Activated naive CD8-positive, alpha-beta T cell treated with anti-CD3 and anti-CD28 coated beads, Interleukin-2, amount 50 U/mL, for 16 hours (primary cell): ENCODE measurements at places on chromosomes 1 and 21.

DNA sequence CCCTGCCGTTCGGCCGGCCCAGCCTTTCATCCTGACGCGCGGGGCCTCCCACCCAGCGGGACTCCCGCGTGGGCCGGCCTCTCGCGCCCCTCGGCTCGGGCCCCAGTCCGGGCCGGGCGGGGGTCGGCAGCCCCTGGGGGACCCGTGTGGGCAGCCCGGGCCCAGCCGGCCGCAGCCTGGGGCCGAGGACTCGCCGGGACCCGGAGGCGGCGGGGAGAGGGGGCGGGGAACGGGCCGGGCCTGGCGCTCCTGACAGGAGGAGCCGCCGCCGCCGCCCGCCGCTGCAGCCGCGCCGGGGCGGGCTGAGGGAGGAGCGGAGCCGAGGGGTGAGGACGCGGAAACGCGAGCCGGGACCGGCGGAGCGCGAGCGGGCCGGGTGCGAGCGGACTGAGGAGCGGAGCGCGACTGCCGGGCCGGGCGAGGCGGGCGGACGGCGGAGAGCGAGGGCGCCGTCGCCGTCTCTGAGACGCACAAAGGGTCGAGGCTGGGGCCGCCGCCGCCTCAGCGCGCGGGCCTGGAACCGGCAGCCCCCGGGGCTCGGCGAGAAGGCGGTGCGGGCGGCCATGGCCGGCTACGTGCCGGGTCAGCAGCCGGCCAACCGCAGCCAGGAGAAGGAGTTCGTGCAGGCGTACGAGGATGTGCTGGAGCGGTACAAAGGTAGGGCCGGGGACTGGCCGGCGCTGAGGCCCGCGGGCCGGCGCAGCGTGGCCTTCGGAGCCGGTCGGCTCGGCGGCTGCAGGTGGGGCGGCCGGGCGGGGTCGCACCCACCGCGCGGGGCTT is 79.1 kb downstream of the NDUFS5 start:
- DNase-seq = no peak

- DNase-seq = no peak
These were observed 3.2 kb upstream of the ARTN start for GRCh38 chr1:43930168-43930948.

GRCh38 chr1:227343727-227344551 is 25.6 kb upstream of the CDC42BPA start:
- no peak for DNase-seq

DNA sequence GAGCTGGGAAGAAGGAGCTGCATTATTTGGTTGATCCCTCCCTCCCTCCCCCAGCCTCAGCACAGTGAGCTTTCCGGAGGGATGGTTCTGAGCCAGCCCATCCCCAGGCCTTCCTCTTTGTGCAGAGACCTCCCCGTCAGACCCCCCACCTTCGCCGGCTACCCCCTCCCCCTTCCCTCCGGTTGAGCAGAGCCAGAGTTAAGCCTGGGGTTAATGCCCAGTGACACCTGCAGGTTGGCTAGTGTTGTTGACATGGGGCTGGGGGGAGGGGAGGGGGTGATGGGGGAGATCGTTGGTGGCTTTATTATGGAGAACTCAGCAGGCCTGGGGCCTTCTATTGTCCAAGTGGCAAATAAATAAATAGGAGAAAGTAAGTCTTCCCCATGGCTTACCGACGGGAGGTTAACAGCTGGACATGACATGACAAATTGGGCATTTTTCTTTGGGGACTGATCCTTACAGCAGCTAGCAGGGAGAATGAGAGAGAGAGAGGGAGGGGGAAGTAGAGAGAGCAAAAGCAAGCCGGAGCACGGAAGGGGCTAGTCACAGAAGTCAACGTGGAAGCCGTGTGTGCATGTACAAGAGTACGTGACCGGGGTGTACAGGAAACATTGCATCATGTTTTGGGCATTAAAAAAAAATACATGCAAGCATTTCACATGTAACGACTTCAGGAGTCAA is 131.1 kb downstream of the TMEM53 start:
- DNase-seq = no peak

GRCh38 chr1:230807561-230808280 is 60.5 kb downstream of the CAPN9 start:
- DNase-seq = no peak

GRCh38 chr1:18511149-18511873 is 30.6 kb downstream of the KLHDC7A start:
- DNase-seq = no peak

- no peak for DNase-seq
These were observed 33.4 kb downstream of the INKA2 start for GRCh38 chr1:111705841-111706240.

- DNase-seq = no peak
These were observed 322.1 kb upstream of the TMPRSS15 start for GRCh38 chr21:18725653-18726052.

DNA sequence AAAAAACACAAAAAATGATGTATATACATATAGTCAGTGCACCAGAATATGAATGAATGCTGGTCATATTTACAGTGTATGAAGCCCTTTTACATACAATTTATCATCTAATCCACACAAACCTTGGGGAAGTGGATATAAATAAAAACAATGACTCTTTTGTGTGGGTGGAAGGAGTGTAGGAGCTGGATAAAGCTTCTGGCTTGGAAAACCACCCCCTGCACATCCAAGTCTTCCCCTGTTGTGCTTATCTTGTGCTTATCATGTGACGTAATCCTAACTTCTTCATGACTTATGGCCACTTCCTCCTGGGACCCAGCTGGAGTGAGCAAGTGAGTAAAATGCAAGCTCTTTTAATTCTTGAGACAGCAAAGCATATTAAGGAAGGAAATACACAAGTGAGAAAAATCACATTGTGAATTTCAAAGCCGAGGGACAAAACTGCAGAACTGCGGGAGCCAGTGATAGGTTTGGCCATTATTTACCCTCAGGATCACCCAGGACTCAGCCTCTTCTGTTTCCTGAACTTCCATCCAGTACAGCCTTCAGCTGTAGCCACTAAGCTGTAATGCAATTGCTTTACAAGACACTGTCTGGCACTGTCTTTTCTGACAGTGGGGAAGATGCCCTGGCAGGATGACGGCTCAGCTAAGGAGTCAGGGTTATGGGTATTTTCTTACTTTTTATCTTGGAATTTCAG is 104.0 kb upstream of the PPM1J start:
- no peak for DNase-seq

DNA sequence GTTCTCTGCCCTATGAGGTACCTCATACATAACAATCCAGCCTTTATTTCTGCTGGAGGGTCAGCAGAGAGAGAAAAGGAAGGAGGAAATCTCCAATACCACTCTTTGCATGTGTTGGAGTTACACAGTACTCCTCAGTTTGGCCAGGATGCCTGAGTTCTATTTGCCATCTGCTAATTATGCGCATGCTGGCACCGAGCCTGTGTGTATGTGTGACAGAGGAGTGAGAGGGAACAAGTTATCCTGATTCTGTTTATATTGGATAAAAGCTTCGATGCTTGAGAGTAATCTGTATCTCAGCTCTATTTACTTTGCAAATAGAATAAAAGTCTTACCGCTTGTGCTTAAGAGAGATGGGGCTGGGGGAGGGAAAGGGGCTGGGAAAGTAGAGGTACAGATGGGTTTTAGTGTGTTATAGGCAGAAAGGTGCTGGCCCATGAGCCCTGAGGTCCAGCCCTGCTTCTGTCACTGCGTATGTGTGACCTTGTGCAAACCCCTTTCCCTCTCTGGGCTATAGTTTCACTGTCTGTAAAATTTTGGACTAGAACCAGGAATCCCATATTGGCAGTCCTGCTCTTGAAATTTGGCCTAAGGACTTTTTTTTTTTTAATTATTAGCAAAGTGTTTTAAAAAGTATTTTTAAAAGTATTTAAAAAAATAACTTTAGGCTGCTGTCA is 54.5 kb upstream of the PLXNA2 start:
- DNase-seq = no peak

DNA sequence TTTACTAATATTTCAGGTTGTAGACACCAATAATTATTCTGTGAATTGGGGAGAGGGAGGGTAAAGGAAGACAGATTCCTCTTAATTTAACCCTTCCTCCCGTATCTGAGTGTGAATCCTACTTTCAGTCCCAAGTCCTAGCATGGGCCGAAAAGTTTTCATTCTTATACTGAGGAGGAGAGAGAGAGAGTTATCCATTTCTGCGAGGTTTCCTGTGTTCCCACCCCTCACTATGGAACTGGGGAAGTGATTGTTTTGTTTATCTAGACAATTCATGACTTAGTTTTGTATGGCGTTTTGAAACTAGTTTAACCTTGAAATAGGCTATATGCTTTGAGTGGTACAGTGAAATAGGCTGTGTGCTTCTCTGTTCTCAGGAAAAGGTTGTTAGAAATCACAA is 134.0 kb upstream of the DPYD start:
- DNase-seq = no peak

- DNase-seq = no peak
These were observed 141.2 kb downstream of the TTLL7 start for GRCh38 chr1:83857716-83858115.

- DNase-seq = no peak
These were observed 12.4 kb upstream of the SCAF4 start for GRCh38 chr21:31744182-31744800.

DNA sequence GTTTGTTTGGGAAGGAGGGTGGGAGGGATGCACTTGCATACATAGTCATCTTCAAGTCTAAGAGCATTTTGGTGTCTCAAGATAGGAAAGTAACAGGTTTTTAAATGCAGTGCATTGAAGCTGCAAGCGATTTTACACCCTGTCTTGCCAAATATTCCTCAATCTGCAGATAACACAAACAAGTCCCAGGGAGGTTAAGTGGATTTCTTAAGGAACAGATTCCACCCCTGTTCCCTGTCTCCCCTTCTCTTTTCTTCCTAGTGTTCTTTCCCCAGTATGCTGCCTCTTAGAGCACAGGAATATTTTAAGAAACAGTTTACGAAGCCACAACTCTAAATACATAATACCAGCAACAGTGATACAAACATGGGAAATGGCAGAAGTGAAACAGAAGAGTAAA is 389.9 kb downstream of the PLPP3 start:
- DNase-seq = no peak

DNA sequence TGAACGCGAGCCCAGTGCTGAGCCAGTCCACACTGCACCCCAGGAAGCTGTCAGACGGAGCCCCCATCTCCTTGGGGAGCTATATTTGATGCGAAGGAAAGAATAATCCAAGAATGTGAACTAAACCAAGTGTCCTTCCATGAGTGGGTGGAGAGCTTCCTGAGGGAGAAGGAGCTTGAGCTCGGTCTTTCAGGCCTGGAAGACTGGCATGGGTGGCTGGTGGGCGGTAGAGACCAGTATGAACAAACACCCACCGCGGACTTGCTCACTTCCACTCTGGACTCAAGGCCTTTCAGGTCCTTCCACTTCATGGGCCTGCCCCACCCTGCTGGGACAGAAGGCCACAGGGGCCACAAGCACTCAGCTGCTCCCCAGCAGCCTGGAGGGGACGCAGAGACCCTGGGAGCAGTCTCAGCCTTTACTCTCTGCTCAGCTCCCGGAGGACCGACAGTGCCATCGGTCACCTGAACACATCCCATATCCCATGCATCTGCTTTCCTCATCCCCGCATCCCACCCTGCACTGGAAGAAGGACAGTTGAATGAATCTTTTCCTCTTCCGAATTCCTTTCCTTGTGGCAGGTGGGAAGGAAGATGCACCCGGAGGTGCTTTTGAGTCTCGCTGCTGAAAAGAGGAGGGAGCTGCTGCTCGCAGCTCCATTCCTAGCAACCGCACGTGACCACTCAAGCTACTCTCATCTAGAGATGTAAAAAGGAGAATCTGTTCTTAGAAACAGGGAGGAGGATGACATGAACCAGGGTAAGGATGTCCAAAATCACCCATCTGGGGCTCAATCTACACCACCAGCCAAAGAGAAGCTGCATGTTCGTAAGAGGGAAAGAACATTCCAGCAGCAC is 92.3 kb downstream of the PGBD5 start:
- no peak for DNase-seq

DNA sequence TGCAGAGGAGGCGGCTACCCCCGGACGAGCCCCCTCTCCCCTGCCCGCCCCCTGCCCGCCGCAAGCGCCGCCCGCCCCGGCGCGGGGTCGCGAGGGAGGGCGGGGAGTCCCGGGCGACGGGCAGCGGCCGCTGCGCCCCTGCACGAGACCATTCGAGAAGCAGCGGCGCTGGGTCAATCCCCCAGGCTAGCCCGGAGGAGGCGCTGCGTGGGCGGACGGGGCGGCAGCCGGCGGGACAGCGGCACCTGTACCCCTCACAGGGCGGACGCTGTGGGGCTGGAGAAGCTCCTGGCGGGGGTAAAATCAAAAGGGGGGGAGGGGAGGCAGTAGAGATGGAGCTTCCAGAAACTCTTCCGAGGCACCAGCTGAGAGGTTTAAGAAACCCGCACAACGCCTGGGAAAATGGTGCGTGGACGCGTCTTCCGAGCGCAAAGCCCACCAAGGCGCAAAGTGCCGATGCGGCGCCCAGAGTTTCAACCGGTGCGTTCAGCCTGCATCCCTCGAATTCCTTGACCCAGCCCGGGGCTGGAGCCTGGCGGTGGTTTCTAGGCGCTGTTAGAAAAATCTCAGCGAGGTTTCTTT is at the start of gene PLPPR5:
TSS of gene PLPPR5 (minus strand) at position 1 of the 582 bp plus-strand sequence. CDS start 190 bp downstream, outside the sequence.
- DNase-seq = no peak

- no peak for DNase-seq
These were observed 18.7 kb upstream of the RAP1A start for GRCh38 chr1:111600886-111601386.

DNA sequence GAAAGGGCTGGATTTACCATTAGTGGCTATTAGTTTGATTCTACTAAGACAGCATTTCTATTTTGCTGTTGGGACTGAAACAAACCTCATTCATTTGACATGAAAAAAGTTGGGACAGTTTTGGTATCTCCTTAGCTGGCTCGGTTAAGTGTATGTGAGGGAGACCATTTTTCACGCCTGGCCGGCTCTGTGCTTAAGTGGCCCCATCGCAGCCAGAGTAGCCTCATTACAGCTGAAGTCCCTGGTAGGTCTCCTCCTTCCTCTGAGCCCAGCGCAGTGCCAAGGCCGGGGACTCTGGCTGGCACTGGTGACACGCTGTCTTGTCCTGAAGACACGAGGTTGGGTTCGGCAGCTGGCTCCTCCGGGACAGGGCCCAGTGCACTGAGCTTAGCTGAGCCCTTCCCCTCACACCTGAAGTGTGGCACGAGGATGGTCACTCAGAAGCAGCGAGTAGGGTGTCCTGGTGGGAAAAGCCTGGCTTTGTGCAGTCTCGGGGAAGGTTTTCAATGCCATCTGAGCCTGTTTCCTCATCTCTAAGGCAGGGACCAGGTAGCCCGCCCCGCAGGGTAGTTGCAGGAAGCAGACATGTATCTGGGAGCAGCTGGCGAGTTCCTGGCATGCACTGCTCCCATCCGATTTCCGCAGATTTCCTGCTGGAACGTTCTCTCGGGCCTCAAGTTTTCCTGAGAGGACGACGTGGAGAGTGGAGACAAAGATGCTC is 196.5 kb downstream of the DYRK1A start:
- no peak for DNase-seq

GRCh38 chr1:59427155-59427554 is 130.3 kb downstream of the FGGY start:
- no peak for DNase-seq

GRCh38 chr1:80656014-80656636 is 1144.6 kb upstream of the ADGRL2 start:
- no peak for DNase-seq
